Globus pallidus (tissue), 1 donor: ENCODE measurements at places on chromosomes 13 and 19.

DNA sequence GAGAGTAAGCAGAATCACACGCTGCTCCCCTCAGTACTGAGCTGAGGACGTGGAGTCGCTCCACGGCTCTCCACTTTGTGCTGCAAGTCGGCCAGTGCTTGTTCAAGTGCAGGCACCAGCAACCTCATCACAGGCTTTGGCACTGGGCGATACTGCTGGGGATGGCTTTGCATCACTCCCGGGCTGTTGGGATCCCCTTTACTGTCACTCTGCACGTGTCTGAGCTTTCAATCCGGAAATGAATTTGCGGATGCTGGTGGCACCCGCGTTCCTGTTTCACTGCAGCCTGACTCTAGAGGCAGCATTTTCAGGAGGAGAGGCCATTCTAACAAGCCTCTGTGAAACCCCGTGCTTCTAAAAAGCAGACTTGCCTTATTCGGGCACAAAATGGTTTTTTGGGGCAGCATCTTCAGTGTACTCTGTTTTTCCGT is 19.1 kb downstream of the SMARCA4 start:
- DNase-seq: peak; percentile 16

GRCh38 chr13:95106562-95106961 is 194.7 kb downstream of the ABCC4 start:
- no peak for DNase-seq

- DNase-seq: no peak
Measured at GRCh38 chr19:35911790-35912189, 3.7 kb upstream of the TYROBP start.

DNA sequence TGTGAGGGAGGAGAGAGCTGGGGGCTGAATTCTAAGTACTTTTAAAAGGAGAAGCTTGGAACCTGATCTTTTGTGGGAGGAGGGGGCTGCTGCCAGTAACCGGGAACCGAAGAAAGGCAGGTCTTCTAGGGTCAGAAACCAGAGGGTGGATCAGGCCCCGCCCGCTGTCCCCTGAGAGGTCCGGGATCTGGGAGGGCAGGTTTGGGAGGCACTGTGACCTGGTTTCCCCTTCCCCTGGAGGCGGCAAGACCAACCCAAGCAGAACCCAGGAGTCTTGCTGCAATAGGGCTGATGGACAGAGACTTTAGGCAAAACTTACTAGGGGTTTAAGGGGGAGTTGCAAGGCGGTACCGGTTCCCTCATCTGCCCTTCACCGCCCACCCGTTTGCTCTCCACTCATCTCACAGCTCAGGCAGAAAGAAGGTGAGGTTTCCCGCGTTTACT is 707 bp upstream of the KLK8 start:
- no peak for DNase-seq

GRCh38 chr19:970695-971094 is 13.4 kb upstream of the WDR18 start:
- no peak for DNase-seq

GRCh38 chr13:50277127-50277526 is 261.9 kb downstream of the KCNRG start:
- no peak for DNase-seq

DNA sequence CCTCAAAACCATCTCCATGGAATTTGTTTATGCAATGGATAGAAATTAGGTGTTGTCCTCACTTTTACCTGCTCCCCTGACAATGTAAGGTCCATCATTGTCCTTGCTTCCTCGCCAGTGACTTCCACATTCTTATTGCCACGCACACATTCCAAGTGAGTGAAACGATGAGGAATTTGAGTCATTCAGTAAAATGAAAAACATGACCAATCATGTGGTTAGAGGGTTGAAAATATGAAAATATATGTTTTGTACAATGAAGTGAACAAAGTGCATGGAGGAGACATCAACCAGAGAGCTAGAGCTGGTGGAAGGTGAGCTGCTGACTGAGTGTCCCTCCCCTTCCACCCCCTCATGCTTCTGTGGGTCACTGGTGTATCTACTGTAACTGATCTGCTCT is 91.7 kb downstream of the ATP8A2 start:
- no peak for DNase-seq

DNA sequence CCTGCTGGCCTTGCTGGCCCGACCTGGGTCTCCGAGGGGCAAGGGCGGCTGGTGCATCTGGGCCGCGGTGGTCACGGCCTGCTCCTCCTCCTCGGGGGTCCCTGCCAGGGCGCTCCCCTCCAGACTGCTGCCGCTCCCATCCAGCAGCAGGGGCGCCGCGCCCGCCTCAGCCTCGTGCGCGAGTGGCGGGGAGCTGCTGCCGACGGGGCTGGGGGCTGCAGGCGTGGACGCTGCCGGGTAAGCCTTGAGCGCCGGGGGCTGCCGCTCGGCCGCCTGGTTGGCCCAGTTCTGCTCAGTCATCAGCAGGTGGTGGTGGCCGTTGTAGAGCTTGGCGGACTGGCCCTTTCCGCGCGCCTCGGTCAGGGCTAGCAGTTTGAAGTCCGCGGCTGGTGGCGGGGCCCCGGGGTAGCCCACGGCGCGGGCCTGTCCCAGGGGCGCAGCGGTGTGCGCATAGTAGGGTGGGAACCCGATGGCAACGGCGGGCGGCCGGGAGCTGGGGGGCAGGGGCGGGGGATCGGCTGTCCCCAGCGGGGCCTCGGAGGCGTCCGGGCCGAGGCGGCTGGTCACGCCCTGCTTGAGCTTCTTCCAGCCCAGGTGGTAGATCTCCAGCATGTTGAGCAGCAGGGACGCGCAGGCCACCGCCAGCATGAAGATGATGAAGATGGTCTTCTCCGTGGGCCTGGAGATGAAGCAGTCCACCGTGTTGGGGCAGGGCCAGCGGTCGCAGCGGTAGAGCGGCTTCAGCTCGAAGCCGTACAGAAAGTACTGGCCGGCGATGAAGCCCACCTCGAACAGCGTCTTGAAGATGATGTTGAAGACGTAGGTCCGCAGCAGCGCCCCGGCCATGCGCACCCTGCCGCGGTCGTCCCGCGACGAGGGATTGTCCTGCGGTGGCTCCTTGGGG is 18.6 kb downstream of the GJA3 start:
- no peak for DNase-seq

DNA sequence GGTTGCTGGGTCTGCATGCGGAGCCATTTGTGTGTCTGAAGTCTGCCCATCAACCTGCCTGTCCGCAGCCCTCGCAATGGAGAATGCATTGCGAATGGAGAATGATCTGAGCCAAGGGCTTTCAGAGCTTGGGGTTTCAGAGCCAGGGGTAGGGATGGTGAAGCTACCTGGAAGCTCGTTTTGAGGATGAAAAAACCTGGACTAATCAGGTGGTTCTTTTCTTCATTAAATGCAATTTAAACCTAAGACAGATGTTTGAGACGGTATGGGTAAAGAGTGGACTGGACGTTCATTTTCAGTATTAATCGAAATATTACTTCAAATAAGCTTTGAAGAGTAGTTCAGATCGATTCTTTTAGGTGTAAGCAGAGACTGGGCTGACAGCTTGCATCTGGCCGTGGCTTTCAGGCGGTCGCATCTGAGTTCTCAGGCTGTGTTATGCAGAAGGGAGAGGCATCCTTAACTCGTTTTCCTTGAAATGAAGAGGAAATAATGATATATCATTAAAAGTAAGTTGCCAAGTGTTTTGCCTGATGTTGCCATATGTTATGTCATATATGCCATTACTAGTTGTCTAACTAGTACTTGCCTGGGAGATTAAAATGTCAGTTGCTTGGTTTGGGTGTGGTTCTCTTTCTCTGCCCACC is 801 bp downstream of the MCF2L start:
- no peak for DNase-seq

DNA sequence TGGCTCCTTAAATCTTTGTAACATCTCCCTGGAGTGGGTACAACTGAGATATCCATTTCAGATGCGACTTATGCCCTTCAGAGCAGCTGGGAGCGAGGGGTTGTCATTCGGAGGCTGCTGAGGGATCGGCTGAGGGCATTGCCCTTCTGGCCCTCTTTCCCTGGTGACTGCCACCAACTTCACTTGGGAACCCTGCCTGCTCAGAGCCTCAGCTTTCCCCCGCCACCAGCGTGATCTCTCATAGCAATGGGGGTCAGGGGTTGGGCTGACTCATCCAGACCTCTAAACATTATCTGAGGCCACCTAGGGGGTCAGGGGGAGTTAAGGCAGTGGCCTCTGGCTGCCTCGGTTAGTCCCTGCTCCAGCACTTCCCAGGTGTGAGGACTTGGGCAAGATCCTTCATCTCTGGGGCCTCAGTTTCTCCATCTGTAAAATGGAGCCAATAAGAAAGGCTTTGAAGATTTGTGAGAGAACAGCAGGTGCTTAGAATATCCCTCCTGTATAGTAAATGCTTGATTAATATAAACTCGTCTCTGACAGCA is 1.1 kb downstream of the PRX start:
- DNase-seq: no peak

- DNase-seq: no peak
Measured at GRCh38 chr13:33138441-33138840, 122.2 kb downstream of the KL start.
